NCI-H526 (cell line): ENCODE measurements at places on chromosomes 13 and 19.

GRCh38 chr13:91398413-91399188 is at the start of gene GPC5:
GPC5 (plus strand) TSS chr13:91398621.
- peak; percentile 92 for DNase-seq

DNA sequence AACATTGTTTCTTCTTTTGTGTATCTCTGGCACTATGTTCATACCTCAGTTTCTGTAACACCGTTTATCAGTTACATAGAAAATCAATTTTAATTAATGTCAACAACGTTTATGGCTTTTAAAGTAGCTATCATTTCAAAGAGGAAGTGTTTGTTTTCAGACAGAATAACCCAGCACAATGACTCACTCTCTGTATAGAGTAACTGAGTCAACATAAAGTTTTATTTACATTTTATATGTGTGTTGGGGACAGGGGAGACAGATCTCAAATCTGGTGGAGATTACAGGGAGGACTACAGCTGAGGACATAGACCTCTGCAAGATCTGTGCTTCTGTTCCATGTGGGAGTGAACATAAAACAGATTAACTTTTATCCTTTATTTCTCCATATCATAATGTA is 2590.1 kb downstream of the PCDH9 start:
- DNase-seq: no peak

- DNase-seq: no peak
Measured at GRCh38 chr19:48992581-48993174, 431 bp downstream of the GYS1 start.

DNA sequence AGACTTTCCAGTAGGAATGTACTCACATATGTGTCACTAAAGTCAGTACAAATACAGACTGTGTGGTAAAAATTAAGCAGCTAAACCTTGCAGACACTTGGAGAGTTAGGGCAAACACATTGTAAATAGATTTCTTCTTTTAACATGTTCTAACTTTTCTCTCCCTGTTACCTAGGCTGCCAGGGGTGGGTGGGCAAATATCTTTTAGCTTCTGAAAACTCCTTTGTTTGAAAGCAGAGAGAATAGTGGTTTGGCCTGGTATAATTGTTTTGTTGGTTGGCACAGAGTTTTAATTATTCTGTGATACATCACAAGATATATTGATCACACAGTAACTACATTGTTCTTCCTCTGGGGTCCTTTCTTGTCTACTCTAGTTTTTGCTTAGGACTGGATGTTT is 289.8 kb upstream of the DACH1 start:
- no peak for DNase-seq

GRCh38 chr19:11658970-11659369 is 61.7 kb downstream of the ZNF627 start:
- DNase-seq: no peak

GRCh38 chr19:30651691-30652090 is 279.5 kb downstream of the ZNF536 start:
- DNase-seq: no peak

- peak; percentile 53 for DNase-seq
Measured at GRCh38 chr13:97435794-97436193, 1.8 kb downstream of the RAP2A start.

DNA sequence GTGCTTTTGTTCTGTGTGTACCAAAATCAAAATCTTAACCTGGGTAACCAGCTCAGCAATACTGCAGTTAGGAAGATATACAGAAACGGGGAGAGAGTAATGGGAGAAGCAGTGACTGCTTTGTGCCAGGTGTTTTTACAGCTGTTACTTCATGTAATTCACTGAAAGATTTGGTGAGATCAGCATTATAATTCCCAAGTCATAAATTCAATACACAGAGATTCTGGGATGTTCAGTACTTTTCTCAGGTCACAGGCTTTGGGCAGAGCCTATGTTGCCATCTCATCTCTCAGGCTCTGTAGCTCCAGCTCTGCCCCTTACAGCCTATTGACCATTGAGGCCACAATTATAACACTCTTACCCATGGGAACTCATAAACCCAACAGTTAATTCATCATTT is 138.5 kb downstream of the ZAR1L start:
- no peak for DNase-seq

DNA sequence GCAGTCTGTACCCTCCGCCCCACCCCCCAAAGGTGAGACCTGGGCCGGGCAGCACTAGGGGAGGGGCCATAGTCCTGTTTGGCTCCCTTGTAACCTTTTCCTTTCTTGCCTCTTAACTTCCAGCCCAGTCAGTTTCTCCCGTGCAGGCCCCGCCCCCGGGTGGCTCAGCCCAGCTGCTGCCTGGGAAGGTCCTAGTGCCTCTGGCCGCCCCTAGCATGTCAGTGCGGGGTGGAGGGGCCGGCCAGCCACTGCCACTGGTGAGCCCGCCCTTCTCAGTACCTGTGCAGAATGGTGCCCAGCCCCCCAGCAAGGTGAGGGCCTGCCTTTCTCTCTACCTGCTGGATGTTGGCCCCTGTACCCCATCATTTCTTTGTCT is 10.5 kb upstream of the PRR19 start:
- DNase-seq: peak; percentile 38

DNA sequence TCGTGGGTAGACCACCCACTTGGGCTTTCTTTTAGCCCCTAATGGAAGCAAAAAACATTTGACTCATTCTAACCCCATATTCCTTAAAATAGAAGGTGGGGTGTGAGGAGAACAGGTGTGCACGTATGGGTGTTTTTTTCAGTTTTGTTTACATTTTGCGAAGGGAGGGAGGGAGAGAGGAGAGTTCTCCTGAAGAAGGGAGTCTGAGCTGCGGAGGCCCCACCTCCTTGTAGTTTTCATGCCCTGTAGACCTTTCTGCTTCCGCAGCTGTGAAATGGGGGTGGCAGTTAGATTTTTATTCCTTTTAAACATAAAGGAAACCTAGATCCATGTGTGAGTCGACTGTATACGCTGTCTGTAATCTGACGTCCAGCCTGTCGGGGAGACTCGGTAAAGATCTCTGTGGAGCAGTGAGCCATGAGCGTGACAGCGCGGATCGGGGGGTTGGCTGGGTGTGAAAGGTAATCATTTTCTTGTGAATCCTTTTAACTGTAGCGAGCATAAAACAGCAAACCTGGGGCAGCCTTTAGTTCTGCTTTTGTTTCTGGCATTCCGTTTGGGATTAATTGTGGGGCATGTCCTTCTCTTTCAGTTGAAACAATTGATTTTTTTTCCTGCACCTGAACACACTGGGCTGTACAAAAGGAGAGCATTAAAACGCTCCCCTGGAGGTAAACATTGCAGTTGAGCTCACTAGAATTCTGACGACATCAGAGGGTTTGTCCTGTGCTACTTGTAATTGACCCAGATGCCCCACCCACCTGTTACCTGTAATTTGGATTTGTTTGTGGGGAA is 2.3 kb downstream of the UPF1 start:
- DNase-seq: no peak

- DNase-seq: no peak
Measured at GRCh38 chr13:36355632-36356031, 9.4 kb upstream of the SPART start.

- no peak for DNase-seq
Measured at GRCh38 chr13:99256283-99256682, 1.9 kb downstream of the GPR18 start.

- DNase-seq: no peak
Measured at GRCh38 chr19:41868989-41869300, 8.1 kb upstream of the CD79A start.

DNA sequence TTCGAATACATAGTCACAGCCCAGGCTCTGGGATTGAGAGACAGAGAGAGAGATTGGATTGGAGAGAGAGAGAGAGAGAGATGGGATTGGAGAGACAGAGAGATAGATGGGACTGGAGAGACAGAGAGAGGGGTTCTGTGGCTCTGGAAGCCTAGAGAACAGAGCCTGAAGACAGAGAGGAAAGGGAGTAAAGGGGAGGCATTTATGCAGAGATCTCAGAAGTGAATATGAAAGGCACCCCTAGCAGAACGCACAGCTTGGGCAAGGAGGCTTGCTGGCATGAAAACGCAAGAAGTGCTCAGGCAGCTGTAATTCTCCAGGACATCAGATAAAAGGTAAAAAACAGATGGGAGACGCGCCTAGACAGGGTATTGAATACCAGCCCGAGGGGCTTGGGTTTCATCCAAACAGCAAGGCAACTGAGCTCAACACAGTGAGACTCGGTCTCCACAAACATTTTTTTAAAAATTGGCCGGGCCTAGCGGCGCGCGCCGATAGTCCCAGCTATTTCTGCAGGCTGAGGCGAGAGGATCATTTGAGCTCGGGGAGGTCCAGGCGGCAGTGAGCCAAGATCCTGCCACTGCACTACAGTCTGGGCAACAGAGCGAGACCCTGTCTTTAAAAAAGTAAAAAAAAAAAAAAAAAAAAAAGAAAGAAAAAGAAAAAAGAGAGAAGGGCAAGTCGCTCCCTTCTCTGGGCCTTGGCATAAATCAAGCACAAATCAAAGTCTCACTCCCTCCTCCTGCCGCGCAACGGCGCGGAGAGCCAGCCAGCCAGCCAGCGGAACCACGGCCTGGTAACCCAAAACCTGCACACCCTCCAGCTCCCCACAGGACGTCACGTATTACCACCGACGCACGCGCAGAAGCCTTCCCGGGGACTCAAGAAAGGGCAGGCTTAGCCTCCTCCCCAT is 774 bp upstream of the PPP2R1A start:
- DNase-seq: no peak

DNA sequence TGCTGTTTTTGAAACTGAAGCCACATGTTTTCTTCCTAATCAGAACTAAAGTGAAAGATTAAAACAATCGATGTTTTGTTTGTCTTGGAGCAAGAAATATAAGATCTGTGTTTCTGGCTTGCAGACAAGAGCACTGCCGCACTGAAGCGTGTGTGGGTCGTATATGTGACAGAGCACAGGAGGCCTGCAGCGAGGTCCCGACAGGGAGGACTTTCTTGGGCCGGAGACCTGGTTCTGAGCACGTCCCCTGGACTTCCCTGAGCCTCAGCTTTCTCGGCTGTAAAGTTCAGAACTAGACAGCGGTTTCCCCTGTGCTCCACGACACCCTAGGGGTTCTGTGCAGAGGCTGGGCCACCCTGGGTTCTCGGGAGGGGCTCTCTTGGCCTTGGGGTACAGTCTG is 60.5 kb downstream of the GADD45B start:
- DNase-seq: no peak
